H9 (cell line): ENCODE measurements at places on chromosomes 5 and 9.

- DNase-seq: no peak
Observed at GRCh38 chr5:173715607-173716006, 99.2 kb upstream of the BOD1 start.

DNA sequence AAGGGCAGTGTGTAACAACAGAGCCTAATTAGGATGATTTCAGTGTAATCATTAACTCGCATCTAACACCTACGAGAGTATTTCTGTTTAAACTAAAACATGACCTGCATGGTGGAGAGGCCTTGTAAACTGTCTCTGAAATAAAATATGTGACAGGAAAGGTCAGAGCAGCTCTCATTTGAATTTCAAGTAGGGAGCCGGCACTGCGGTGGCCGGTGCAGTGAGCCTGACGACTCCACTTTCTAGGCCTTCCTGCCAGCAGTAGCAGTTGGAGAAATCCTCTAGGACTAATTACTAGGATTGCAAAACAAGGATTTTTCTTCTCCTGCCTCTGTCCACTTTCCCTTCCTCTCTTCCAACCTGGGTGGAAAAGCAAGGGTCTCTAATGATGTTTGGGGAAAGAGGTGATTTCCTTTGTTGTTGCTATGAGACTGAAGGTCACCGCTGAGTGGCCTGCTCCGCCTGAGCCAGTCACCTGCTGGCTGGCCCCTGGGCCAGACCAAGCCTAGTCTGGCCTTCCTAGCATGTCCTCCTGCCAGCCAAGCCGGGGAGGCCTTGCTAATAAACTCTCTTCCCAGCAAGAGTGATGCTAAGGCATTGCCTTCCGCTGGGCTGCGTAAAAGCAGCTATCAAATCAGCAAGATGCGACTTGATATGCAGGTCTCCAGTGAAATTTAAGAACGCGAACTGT lies 245.7 kb downstream of the PSAT1 start:
- DNase-seq: peak; percentile 61

DNA sequence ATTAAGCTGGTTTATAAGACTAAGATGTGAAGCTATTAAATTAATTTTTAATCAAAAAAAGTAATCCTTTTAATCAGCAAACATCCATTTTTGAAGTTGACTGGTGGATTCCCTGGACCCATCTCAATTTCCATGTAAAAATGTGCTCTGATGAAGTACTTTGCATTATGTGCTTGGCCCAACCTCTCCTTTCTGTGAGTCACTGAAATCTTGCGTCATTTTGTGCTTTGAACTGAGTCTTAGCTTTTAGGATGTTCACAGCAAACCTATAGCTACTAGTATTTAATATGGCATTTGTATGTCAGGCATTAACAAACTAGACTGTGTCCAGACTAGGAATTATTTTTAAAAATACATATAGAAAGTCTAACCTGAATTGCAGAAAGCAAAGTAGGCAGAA lies 55.0 kb upstream of the CDH12 start:
- no peak for DNase-seq

DNA sequence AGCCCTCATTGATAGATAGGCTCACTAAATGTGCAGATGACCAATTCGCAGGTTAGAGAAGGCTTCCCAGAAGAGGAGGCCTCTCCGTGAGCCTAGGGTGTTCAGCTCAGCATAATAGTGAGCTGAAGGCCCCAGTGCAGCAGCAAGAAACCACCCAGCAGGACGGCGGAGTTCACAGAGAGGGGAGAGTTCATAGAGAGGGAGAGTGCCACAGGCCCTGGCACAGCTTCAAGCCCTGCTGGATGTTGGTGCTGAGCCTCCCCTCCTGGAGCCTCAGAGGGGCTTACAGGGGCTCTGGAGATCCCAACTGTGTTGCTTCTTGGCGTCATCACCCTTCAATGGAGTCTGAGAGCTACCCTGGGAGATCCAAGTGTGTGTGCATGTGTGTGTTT lies 2.1 kb downstream of the SLC22A5 start:
- DNase-seq: no peak

DNA sequence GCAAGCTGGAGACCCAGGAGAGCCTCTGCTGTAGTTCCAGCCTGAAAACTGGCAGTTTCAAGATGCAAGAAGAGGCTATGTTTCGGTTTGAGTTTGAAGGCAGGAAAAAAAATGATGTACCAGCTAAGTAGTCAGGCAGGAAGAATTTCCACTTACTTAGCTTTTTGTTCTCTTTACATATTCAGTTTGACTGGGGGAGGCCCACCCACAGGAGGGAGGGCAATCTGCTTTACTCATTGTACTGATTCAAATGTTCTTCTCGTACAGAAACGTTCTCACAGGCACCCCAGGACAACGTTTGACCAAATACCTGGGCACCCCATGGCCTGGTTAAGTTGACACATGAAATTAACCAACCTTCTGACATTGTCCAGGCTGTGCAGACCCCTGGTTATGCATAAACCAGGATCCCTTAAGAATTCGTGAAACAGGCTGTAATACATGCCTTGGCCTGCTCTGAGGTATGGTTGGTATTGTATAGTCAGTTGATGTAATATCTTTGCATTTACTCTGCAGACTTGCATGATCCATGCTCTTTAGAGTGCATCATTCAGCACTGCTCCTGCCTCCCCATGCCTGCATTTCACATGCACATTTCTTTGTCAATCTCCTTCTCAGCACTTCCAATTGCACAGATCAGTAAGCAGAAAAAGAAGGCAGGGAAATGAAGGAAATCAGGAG lies 687.1 kb downstream of the TAF11L14 start:
- DNase-seq: no peak

- no peak for DNase-seq
Observed at GRCh38 chr9:72937545-72937944, 15.3 kb downstream of the ALDH1A1 start.

GRCh38 chr9:132161743-132162184 lies at the start of gene NTNG2:
NTNG2 (plus strand) TSS chr9:132162058; CDS start chr9:132166832, 4,774 bp downstream.
- DNase-seq: no peak

DNA sequence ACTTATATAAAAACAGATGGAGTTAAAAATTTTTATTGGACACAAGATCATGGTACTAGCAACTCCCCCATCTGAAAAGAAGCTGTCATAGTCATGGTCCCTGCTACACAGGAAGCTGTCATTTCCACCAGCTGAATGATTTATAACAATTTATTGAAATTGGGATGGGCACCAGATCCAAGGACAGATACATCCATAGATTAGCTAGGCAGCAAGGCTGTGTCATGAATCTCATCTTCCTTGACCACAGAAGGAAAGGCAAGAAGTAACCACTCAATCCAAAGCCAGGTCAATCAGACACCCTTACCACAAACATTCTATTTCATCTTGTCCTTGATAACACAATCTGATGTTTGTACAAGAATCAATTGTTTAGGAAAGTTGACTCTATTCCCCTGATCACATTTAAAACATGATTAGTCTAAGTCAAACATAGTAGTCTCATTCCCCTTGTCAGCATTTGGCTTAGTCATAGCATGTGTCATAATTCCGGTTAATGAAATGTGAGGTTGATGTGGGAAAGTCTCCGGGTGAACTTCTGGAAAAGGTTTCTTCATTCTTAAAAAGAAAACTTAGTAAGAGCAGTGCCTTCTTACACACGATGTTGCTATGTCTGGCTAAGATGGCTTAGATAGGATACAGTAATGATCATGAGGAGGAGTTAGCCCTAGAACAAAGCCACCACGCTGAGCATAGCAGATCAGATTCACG lies 462.6 kb upstream of the PAPPA start:
- DNase-seq: no peak

GRCh38 chr9:72210522-72210921 lies 61.3 kb downstream of the GDA start:
- DNase-seq: no peak

GRCh38 chr5:34915856-34916192 lies 313 bp downstream of the BRIX1 start:
- DNase-seq: no peak

GRCh38 chr9:129291041-129291501 lies 113.0 kb upstream of the IER5L start:
- DNase-seq: no peak

GRCh38 chr9:68804911-68805889 lies 100.2 kb downstream of the PIP5K1B start:
- DNase-seq: no peak

DNA sequence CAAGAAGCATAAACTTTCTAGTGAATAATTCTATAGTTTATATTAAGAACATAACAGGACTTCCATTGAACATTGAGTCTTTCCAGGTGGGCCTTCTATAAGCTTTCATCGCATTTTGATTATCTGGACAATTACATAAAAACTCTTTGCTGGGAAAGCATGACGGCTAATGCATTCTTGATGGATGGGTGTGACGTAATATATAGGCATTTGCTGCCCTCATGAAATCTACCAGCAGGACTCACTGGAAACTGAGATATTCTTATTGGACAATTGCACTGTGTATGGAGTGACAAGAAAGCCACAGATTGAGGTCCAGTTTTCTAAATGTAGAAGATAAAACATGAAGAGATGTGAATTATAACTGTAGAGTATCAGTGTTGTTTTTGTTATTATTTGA lies 15.0 kb downstream of the PTPRD start:
- no peak for DNase-seq

DNA sequence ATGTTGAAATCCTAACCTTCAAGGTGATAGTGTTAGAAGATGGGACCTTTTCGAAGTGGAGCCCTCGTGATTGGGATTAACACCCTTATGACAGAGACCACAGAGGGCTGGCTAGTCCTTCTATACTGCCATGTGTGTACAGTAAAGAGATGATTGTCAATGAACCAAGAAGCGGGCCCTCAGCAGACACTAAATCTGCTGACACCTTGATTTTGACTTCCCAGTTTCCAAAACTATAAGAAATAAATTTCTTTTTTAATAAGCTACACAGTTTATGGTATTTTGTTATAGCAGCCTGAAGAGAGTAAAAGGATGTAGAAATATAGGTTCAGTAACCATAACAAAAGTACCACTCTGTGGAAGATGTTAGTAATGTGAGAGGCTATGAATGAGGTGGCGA lies 419.0 kb upstream of the NUDT12 start:
- no peak for DNase-seq

GRCh38 chr9:92631452-92632343 lies 38.2 kb downstream of the IPPK start:
- peak; percentile 7 for DNase-seq

DNA sequence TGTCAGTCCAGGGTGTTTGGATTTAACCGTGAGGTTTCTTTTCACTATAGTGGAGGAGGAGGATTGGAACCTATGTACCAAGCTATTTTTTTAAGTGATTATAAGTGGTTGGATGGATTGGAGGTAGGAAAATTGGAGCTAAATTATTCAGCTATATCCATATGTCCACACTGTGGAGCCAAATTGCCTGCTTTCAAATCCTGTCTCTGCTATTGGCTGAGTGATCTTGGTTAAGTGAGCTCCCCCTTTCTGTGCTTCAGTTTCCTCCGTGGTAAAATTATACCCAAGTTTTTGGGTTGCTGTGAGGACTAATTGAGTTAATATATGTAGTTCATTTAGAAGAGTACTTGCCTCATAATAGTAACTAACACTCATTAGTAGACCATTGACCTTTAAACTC lies 2.5 kb downstream of the CENPP start:
- DNase-seq: no peak

DNA sequence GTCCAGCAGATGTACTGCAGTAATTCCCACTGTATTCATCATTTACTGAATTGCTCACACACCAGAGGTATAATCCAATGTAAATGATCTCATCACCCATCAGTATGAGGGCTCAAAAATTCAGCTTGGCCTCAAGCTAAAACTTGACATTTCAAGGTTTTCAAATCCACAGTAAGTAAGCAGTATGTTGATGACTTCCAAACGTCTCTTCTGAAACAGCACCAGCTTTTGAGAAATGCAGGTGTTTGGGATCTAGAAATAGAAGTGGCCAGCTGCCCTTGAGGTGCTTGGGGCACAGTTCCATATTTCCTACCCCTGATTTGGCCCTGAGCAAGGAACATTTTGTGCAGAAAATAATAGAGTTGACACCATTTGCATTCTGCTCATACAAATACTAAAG lies 388.0 kb upstream of the TUSC1 start:
- no peak for DNase-seq

DNA sequence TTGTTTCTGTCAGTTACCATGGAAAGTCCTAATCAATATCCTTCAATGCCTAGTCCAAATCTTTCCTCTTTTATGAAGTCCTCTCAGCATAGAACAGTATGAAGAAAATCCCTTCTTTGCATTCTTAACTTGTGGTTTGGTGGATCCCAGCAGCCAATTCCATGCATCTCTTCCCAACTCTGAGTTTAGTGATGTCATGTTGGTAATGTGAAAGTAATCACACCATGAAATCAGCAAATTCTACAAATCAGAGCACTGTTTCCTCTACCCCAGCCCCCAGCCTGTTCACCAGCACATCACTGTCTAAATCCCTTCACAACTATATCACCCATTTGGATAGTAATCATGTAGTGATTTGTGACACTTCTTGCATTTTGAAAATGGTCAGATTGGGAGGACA lies 4.7 kb upstream of the C1QTNF2 start:
- DNase-seq: no peak

- no peak for DNase-seq
Observed at GRCh38 chr9:125990793-125991220, 243.6 kb downstream of the PBX3 start.

- no peak for DNase-seq
Observed at GRCh38 chr9:100803956-100804355, 224.6 kb upstream of the PLPPR1 start.

GRCh38 chr9:127858041-127858512 lies 3.6 kb upstream of the ENG start:
- DNase-seq: no peak
